ENCODE measurements at places on chromosomes 12 and 14.

DNA sequence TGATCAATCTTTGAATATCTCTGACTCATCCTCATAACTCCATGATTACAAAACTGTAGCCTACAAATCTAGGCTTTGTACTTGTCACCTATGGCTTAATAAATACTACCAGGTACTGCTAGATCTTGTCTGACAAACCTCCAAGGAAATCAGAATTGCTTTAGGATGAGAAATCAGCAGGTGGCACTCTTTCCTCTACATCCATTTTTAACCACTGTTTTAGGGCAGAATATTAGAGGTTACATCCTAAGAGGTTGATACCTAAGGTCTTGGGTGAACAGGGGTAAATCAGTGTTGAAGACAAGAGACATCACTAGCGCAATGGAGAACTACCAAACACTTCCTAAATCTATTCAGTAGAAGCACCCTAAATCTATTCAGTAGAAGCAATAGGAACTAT is 63.1 kb upstream of the SOX5 start:
- no peak for DNase-seq

DNA sequence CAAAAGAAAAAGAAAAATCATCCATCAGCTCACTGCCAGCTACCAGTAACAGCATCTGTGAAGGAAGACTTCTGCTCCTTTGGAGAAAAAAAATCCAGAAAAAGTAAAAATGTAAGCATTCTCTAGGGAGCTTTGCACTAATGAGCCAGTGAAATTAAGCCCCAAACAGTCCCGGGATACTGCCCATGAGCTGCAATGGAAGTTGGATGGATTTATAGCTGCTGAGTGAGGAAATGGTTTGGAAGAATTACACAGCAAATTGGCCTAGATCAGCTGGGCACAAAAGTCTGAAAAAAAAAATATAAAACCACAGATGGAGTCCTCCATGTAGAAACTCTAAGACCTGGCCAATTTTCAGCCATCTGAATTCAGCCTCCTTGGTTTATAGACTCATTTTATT is 462.9 kb upstream of the USP15 start:
- DNase-seq, result no peak

DNA sequence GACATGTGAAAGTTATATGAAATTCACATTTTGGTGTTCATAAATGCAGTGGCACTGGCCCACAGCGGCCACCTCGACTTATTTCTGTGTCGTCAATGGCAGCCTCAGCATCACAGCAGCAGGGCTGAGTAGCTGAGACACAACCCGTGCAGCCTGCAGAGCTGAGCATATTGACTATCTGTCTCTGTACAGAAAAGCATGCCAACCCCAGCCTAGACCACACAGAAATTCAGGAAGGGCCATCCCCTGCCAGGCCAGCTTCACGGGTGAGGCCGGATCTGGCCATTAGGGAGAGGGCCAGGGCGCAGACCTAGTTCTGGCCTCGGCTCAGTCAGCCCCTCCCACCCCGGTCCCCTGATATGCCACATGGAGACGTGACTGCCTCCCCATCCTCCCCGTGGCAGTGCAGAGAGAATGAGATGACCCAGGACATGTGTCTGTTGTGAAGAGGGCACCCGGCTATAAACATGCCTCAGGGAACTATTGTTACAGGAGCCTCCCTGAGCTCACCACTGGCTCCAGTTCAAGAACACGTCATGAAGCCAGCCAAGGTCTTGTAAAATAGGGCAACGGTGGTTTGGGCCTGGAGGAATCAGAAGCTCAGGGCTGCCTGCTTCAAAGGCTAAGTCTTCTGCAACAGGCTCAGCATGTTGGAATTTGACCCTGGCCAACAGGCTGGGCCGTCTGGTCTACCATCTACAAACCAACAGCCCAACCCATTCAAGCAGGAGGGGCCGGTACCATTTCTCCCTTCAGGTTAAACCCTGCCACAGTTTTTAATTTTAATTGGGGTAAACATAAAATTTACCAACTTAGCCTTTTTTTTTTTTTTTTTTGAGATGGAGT is 25.5 kb downstream of the SCARB1 start:
- DNase-seq, result peak; percentile 92

- DNase-seq, result no peak
These were observed 127.4 kb upstream of the G2E3 start for GRCh38 chr14:30431552-30431951.

DNA sequence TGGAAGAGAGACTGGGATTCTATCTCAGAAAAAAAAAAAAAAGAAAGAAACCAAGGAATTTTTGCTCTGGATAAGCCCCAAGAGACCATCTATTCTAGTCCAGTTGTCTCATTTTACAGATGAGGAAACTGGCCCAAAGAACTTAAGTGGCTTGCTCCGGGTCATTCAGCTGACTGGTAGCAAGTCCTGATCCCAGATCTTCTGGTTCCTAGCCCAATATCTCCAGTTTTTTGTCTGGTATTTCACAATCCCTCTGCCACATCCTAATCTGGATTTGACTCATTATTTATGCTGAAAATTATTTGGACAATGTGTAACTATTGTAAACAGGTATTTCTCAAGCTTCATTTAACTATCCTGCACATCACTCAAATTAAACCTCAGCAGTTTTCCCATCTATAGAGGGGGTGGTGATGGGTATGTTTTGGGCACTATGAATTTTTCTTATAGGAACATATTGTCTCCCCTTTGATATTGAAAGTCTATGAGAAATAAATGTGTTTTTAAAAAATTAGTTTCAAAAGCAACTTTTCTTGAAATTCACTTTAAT is 43.4 kb downstream of the PPP2R5E start:
- DNase-seq, result no peak

GRCh38 chr12:47767216-47767724 is 5.8 kb upstream of the SLC48A1 start:
- no peak for DNase-seq

GRCh38 chr12:31035967-31036665 is 37.5 kb upstream of the DDX11 start:
- DNase-seq, result no peak

DNA sequence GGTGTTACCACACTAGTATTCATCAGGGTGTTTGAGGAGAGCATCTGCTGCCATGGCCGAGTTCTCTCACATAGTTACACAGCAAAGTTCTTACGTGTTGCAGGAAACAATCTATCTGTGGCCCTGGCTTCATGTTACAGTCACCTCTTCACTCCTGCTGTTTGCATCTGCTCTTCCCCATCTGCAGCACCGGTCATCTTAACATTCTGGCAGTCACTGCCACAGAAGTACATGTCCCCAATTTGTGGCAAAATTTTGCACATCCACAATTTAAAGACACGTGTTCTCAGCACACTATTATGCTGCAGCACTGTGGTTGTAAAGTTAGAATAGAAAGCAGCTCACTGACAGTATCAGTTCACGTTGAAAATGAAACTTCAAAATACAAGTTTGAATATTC is 23.2 kb downstream of the MAPK1IP1L start:
- no peak for DNase-seq

- no peak for DNase-seq
These were observed 31.9 kb upstream of the OSBPL8 start for GRCh38 chr12:76591476-76591875.

GRCh38 chr12:46377678-46378077 is 5.1 kb upstream of the SLC38A2 start:
- DNase-seq, result no peak

DNA sequence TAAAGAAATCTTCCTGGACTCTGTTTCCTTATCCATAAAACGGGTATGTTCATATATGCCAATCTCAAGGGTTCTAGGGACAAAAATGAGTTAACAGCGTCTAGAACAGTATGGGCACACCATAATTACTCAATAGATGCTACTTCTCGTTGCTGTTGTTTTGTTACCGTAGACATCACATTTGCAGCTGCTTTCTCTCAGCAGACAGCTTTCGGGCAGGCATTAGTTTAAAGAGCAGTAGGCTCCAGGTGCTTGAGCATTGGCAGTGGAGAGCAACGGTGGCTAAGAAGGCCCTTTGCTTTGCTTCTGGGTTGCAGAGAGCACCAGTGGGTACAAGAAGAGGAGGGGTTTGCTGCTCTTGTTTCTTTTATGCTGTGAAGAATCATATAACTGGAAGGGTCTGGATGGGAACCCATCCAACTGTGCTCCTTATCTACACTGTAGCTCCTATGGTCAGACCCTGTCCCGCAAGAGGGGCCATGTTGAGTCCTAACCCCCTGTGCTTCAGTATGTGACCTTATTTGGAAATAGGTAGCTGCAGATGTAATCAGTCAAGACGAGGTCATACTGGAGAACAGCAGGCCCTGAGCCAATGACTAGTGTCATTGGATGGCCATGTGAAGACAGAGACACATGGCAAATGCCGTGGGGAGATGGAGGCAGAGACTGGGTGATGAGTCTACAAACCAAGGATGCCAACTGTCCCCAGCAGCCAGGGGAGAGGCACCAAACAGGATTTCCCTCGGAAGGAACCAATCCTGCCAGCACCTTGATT is 120.0 kb downstream of the RBM19 start:
- DNase-seq, result no peak

- DNase-seq, result no peak
These were observed 11.4 kb upstream of the ORAI1 start for GRCh38 chr12:121614872-121615467.

- DNase-seq, result no peak
These were observed 357.7 kb downstream of the CACNA1C start for GRCh38 chr12:2410496-2410895.

GRCh38 chr12:116469344-116469743 is 89.8 kb upstream of the MAP1LC3B2 start:
- DNase-seq, result no peak

GRCh38 chr14:90675399-90675798 is 140.8 kb downstream of the TTC7B start:
- DNase-seq, result no peak

GRCh38 chr14:64775081-64775777 is 71.0 kb downstream of the PLEKHG3 start:
- DNase-seq, result no peak

DNA sequence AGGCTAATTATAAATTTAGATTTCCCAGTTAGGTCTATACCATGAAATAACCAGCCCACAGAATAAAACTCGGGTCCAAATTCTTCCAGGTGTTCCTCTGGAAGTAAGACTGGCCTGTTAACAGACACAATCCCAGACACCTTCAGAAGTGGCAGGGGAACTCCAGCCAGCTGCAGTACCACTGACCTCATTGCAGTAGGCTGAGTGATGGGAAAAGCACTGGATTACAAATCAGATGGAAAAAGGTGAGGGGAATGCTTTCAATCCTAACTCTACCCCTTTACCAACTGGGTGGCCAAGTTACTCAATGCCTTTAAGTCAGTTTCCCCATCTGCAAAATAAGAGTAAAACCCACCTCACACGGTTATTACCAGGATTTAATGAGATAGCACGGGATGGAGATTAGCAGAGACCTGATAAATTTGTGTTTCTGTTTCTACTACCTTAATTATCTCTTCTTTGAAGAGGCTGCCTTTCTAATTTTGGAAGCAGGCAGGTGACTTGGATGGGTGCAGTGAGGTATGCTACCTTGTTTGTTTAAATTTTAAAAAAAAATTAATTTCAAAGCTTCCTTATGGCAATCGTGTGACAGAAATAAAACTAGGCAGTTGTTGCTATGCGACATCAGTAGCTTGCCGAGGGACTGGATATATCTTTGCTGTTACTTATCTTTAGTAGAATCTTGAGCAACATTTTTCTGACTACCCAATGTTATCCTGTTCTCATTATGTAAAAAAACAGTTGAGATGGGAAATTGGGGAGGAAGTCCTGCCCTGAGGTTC is 167.3 kb upstream of the GRIN2B start:
- no peak for DNase-seq

DNA sequence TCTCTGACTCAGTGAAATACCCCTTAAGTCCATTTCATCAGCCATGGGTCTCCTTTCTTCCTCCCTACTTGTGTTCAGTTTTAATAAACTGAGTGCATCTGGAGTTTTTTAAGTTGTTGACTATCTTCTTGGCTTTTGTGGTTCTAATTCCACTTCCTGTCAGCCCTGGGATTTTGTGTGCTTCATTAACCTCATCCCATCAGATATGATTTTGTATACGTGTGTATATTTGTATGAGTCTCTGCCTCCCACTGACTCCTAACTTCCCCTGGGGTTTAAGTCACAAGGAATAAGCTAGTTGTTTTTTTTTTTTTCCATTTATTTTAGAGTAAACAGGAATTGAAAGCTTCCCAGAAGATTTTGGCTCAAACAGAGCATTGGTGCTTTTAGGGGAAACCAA is 62.7 kb downstream of the TTLL5 start:
- DNase-seq, result no peak

GRCh38 chr14:56798447-56799342 is 11.6 kb downstream of the OTX2 start:
- DNase-seq, result no peak

- DNase-seq, result no peak
These were observed 8.4 kb upstream of the MLEC start for GRCh38 chr12:120678572-120678971.

DNA sequence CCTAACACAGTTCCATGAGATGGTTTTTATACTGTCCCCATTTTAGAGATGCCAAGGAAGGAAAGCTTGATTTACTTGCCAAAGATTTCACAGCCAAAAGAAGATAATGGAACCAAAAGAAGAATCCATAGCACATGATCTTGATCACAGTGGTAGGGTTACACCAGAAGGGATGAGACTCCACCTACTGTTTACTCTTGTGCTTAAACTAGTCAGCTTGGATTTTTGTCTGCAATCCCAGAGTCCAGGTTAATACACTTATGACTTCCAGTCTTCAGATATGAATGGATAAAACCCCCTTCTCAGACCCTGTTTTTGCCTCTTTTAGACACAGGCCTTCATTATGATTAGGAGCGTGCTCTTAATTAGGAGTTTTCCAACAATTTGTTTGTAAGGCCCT is 454.2 kb downstream of the AEBP2 start:
- no peak for DNase-seq

DNA sequence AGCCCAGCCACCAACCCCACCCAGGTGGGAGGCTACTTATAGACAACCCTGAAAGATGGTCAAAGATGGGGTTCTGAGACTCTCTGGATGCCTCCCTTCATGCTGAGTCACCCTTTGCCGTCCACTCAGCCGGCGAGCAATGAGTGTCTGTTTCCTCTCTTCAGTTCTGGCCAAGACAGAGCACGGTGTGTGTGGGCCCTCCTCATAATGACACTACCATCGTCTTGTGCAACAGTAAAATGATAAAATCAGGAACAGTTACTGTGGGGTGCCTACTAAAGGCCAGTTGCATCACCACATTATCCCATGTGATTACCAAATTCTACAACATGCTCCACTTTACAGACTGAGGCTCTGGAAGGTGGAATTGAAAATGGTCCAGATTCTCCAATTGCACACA is 7.0 kb upstream of the BDKRB1 start:
- DNase-seq, result peak; percentile 83

DNA sequence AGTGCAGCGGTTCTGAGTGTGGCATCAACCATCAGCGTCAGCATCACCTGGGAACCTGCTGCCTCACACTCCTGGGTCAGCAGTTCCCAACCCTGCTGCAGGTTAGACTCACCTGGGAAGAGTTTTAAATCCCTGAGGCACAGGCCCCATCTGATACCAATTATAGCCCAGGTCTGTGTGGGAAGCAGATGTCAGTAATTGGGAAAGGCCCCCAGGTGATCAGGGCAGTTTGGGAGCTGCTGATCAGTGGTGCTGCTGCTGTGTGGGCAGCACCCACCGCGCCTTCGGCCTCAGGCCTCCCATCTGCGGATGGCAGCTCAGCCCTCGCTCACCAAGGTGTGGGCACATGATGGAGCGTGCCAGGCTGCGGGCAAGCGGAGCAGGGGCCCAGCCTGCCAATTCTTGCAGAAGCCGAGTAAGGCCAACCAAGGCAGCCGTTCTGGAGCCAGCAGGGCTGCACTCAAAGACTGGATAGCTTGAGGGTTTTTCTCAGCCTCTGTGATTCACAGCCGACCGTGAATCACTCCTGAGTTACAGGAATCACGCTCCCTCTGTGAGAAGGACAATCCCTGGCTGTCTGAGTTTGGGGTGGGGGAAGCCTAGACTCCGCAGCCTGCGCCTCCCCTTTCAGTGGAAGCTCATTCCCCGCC is 155.6 kb upstream of the SFSWAP start:
- no peak for DNase-seq

Measured in posterior vena cava (tissue), 2 donors.